ENCODE measurements at places on chromosomes 1 and 21.

DNA sequence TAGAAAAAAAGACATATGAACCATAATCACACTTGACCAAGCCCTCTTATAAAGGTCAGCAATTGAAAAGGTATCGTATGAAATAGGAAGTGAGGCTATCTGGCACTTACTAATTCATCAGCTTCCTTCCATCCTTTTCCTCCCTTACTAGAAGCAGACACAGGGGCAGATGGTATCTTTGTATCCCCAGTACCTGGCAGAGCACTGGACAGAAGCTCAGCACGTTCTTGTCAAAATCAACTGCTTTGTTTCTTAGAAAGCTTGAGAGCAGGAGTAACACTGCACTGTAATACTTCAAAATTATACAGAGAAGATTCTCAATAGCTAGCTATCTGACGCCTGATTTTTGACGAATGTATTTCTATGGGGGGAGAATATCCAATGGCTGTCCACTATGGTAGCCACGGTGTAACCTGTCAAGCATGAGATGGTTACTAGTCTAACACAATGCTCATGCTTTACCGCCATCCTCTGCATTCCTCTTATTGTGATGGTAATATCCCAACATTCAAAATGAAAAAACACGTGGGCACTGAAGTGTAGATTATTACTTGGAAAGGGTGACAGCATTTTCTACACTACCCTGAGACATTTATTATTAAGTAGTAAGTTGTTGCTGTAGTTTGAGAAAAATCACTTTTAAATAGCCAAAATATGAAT, 175.6 kb downstream of the SIPA1L2 start:
- no peak for DNase-seq

GRCh38 chr1:31617916-31618746, 642 bp downstream of the HCRTR1 start:
- DNase-seq, result peak; percentile 42

- DNase-seq, result no peak
Observed at GRCh38 chr1:22343456-22344328, 108.0 kb upstream of the ZBTB40 start.

DNA sequence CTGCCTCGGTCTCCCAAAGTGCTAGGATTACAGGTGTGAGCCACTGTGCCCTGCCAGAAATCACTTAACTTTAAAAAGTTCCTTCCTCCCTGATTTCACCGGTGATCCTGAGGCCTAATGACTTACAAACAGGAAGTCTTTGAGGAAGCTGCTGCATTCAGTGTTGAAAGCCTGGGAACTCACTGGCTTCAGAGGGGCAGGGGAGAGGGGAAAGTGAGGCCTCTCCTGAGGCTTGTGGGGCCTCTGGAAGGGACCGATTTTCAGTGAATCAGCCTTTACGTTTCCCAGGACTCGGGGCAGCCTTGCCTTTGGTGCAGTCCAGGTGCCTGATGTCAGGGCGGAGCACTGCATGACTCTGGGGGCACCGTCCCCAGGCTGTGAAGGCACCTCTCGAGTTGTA, 30.1 kb upstream of the ARHGEF10L start:
- no peak for DNase-seq

DNA sequence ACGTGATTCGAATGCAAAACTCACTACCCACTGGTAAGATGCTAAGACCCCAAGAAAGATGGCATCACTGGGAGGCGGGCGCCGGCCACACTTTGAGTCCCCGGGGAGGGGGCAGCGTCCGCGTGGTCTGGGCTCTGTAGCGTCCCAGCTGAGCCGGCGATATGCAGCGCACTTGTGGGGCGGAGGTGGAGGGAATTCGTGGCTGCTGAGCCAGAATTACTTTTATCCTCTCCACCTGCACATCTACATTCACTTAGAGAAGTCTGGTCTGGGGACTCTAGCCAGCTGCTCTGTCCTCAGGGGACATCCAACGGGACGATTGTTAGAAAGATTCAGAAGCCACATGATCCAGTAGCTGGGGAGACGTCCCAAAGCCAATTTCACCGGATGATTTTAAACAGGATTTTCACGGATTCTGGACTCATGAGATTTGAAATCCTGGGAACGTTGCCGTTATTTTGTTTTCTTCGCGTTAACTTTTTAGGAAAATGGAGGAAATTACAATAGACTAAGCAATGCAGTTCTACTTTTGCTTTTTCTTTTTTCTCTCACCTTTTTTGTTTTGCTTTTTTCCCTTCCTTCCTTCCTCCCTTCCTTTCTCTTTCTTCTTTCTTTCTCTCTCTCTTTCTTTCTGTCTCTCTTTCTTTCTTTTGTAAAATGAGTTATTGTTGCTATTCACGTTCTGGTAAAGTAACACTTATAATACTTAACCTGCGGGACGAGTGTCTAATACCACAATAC, 1.3 kb downstream of the JAM2 start:
- no peak for DNase-seq

DNA sequence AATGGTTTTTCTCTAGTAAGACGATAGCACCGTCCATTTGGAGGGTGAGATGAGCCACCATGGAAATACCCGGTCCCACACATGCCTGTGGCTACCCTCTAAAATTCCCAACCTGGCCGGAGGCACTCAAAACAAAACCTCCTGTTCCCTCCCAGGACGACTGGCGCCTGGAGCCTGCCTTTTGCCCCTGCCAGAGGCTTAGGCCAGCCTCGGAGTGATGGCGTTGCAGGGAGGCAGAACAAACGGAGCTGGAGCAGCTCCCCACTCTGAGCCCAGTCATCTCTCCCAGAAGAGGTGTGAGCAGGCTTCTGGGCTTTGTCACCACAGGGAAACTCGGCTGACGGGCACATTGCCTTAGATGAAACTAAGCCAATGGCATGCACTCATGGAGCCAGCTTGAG, 213.7 kb upstream of the HOOK1 start:
- DNase-seq, result no peak

- DNase-seq, result peak; percentile 13
Observed at GRCh38 chr1:90045853-90046563, 51.1 kb downstream of the ZNF326 start.

- peak; percentile 5 for DNase-seq
Observed at GRCh38 chr1:39544327-39544726, 32.3 kb downstream of the PABPC4 start.

GRCh38 chr21:29175408-29176134, 45.1 kb downstream of the MAP3K7CL start:
- peak; percentile 39 for DNase-seq

- peak; percentile 20 for DNase-seq
Observed at GRCh38 chr1:221187174-221187573, 307.9 kb downstream of the HLX start.

- DNase-seq, result no peak
Observed at GRCh38 chr21:44944596-44944995, 4.8 kb downstream of the SLX9 start.

DNA sequence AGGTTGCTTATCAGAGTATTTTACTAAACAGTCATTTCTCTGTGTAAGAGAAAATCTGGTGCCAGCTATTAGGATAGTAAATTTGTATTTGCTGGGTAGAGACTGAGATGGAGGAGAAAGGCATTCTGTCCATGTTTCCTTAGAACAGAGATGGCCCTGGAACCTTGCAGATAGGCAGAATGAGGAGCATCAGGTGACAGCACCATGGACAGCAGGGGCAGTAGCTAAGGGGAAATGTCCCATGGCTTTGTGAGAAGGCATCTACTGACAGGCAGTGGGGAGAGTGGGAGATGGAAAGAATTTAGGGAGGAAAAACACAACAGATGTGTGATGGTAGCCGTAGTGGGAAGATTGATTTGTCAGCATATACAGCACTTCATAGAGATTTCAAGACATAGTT, 105.0 kb downstream of the PRRX1 start:
- peak; percentile 28 for DNase-seq

DNA sequence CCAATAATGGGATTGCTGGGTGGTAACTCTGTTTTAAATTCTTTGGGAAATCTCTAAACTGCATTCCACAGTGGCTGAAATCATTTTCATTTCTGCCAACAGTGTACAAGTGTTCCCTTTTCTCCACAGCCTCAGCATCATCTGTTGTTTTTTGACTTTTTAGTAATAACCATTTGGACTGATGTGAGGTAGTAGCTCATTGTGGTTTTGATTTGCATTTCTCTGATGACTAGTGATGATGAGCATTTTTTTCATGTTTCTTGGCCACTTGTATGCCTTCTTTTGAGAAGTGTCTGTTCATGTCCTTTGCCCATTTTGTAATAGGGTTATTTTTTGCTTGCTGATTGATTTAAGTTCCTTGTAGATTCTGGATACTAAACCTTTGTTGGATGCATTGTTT, 131.9 kb upstream of the B3GALT2 start:
- DNase-seq, result peak; percentile 53

- DNase-seq, result no peak
Observed at GRCh38 chr1:225931270-225932136, 7.5 kb upstream of the PYCR2 start.

GRCh38 chr1:9280015-9280860, 12.5 kb upstream of the SPSB1 start:
- peak; percentile 97 for DNase-seq

DNA sequence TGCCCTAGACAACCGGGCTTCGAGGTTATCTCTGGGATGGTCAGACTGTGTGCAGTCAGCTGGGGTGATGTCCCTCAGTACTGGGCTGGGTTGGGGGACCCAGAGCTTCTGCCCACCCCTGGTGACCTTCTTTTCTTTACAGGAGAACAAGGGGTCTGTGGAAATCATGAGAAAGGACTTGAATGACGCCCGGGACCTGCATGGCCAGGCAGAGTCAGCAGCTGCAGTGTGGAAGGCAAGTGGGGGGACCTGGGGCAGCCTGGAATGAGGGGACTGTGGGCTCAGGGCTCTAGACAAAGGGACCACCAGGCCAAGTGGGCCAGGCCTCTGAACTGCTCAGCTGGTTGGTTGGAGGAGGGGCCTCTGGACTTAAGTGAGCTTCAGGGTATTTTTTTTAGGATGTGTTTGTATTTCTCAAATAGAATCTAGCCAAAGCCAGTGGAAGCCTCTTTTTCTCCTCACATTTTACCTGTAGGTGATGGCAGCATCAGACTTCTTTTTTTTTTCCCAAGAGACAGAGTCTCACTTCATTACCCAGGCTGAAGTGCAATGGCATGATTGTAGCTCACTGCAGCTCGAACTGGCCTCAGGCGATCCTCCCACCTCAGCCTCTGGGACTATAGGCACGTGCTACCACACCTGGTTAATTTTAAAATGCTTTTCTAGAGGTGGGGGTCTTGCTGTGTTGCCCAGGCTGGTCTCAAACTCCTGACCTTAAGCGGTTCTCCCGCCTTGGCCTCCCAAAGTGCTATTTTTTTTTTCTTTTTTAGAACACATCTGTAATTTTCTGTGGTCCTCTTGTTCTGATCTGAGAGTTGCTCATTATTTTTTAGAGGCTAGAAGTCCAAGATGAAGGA, 1.9 kb downstream of the RNF187 start:
- DNase-seq, result no peak

- peak; percentile 3 for DNase-seq
Observed at GRCh38 chr1:56788588-56788987, 30.6 kb downstream of the FYB2 start.

- DNase-seq, result peak; percentile 95
Observed at GRCh38 chr21:35578347-35578782, 482.0 kb downstream of the SETD4 start.

DNA sequence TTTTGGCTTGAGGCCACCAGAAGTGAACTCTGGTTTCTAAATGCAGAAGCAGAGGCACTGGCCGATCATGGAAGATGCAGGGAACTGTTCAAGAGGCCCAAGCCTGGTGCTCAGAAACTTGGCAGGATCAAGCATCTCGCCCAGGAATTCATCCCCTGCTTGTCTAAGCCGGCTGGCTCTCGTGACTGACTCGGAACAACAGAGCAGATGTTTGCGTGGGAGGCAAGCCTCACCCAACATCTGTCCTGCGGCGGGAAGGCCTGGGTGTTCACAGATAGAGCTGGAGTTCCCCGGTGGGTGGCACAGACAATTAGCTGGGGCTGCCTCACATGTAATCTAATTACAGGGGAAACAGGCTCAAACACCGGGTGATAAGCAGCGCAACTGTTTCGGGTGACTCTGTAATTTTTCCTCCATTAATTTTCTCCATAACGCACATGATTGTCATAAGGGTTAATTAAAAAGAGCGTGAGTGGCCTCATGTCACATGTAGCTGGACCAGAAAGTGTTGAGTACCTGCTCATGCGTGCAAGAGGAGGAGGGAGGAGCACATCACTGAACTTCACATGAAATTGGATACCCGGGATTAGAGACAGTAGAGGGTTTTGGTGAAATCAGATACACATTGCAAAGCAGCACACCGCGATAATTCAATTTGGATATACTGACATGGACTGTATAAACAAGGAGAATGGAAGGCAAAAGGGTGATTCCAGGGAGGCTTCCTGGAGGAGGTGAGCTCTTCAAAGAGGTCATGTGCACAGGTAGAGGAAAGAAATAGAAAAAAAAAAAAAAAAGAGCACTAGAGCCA, 180.0 kb downstream of the ETS2 start:
- DNase-seq, result peak; percentile 91

DNA sequence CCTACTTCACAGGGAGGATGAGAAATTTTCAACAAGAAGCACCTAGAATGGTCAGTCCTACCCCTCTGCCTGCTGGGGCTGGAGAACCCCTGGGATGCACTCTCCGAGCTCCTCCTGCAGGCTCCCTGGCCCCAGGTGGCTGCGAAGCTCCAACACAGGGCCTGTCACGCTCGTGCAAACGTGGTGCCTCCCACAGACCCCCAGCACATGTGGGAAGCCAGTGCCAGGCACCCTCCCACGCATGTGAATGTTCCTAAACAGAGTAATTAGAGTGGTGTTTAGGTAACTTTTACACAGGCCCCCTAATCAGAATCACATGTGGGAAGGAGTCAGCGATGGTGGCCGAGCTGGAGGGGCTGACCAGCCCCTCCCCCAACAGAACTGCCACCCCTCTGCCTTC, 28.4 kb downstream of the GLIS1 start:
- DNase-seq, result no peak

- peak; percentile 99 for DNase-seq
Observed at GRCh38 chr1:8211883-8212579, 105.9 kb upstream of the SLC45A1 start.

- no peak for DNase-seq
Observed at GRCh38 chr1:108609483-108610049, 49.7 kb downstream of the EEIG2 start.

DNA sequence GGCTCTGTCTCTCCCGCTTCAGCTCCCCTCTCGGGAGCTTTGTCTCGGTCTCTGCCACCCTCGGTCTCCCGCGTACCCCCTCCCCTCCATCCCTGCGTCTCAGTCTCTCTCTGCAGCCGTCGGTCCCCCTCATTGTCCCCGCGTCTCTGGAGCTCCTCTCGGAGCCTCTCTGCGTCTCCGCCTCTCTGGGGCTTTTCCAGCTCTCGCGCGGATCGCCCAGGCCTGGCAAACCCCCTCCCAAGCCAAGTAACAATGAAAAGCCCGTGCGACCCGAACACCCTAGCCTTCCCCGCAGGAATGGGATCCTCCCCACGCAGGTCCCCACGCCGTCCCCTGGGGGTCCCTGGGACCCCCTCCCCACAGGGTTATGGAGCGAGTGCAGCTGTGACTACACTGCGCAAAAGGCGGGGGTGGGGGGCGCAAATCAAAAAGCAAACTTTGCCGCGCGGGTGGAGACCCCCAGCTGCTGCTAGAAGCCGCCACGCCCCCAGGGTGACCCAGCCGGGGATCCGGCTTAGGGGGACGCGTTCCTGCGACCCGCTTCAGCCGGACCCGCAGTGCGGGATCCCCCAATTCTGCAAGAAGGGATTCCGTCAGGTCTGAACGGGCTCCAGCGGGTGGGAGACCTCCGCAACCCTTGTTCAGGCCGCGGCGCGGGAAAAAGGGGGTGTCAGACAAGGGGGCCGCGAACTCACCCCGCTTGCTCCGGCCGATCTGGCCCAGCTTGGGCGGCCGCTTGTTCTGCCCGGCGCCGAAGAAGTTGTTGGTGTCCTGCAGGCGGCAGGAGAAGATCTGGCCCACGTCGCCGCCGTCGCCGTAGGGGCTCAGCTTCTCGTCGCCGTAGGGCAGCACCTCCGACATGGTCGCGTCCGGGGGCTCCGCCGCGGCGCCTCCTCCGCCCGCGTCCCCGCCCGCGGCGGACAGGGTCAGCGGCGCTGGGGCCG, 1.2 kb downstream of the CAMK2N1 start:
- peak; percentile 30 for DNase-seq
